Effector memory CD4-positive, alpha-beta T cell (primary cell): ENCODE measurements at places on chromosomes 13 and 19.
A peak's percentile ranks its signal among the peaks of the same experiment; 100 is the strongest.

- DNase-seq = no peak
Measured at GRCh38 chr13:114059428-114059827, 73.0 kb downstream of the RASA3 start.

DNA sequence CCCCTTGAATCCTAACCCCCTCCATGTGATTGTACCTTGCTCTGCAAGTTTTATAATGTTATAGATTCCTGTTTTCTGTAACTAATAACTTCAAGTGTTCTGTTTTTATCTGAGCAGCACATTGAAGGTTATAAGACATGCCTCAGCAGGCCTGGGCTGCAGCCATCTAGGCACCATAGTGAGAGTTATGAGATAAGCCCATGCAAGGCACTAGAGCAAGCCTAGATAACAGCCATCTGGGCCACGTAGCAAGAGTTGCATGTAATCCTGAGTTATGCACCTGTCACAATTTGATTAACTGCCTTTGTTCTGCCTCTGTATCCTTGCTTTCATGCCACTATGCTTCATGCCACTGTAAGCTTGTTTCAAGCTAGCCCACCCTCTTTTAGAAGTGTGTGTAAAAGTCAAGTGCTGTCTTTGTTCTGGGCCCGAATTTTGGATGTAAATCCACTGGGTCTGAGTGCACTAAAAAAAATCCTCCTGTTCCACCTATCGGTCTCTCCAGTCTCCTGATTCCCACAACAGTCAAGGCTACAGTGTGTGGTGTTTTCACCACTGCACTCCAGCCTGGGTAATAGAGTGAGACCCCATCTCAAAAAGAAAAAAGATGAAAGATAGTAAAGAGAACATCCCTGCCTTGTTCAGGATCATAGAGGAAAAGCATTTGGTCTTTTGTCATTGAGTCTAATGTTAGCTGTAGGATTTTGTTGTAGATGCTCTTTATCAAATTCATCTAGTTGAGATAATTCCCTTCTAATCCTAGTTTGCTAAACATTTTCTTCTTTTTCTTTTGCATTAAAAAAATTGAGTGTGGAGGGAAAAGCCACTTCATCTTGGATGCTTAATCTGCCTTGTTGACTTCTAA, 16.0 kb upstream of the KBTBD6 start:
- DNase-seq = no peak

- DNase-seq = no peak
Measured at GRCh38 chr13:64770743-64771142, 2459.4 kb downstream of the PCDH9 start.

GRCh38 chr13:91565296-91565695, 166.9 kb downstream of the GPC5 start:
- DNase-seq = no peak

DNA sequence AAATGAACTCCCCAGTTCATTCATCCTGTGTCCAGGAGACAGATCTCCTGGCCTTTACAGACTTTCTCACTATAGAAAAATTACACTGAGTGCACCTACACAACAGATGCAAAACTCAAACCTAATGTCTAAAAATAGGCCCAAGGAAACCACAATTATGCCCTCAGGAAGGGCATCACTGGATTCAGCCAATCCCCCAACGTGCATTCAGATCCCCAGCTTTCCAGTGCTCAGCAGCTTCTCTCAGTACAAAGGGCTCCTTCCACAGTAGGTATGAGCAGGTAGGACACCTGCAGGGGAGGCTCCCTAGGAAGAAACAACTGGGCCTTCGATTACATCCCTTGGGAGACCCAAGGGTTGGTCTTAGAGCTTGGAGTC, 2.1 kb downstream of the ZNF709 start:
- no peak for DNase-seq

GRCh38 chr19:49512970-49513745, 697 bp downstream of the FCGRT start:
- DNase-seq = no peak

DNA sequence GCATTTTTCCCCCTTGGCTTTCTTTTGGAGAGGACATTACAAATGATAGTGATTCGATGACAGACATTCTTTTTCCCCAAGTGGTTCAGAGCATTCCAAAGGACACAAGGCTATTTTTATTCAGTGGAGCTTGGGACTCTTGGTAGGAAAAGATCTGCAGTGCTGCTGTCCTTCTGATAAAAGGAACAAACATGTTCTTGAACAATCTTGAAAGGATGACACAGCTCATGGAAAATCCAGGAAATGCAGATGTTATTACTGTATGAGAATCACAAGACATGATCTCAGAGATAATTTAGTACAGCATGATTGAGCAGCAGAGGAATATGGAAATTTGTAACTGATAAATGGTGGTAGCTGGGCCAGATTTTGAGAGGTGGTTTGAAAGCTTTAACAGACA, 96.2 kb upstream of the RFC3 start:
- DNase-seq = no peak

DNA sequence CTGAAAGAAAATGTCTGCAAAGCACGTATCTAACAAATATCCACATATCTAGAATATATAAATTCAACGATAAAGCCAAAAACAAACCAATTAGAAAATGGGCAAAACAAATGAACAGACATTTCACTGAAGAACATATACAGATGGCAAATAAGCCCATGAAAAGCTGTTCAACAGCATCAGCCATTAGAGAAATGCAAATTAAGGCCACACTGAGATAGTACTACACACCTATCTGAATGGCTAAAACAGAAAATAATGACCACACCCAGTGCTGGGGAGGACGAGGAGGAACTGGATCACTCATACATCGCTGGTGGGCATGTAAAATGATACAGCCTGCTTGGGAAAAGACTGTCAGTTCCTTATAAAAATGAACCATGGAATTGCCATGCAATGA, 32.0 kb downstream of the PDCD5 start:
- no peak for DNase-seq

GRCh38 chr13:108597943-108598342, 31.5 kb upstream of the MYO16 start:
- DNase-seq = no peak

DNA sequence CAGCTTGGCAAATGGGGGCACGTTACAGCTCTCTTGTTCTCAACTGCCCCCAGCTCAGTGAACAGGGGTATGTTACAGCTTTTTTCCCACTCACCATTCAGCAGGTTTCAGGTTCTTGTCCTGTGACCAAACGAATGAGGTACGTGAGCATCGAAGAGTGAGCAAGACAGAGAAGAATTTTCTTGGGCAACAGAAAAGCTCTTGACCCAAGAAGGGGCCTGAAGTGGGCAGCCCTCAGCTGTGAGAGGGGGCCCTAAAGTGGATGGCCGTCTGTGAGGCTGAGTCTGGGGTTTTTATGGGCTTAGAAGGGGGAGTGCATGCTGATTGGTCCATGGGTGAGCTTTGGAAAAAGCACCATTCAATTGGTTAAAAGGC, 21.4 kb downstream of the CCDC70 start:
- DNase-seq = no peak

DNA sequence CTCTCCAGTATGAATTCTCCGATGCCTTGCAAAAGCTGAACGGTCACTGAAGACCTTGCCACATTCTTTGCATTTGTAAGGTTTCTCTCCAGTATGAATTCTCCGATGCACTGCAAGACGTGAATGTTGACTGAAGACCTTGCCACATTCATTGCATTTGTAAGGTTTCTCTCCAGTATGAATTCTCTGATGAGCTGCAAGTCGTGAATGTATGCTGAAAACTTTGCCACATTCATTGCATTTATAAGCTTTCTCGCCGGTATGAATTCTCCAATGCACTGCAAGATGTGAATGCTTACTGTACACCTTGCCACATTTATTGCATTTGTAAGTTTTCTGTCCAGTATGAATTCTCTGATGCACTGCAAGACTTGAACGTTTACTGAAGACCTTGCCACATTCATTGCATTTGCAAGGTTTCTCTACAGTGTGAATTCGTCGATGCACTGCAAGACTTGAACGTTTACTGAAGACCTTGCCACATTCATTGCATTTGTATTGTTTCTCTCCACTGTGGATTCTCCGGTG, 20.0 kb upstream of the ZNF841 start:
- no peak for DNase-seq

- DNase-seq = no peak
Measured at GRCh38 chr13:45447050-45447661, 17.6 kb upstream of the COG3 start.

DNA sequence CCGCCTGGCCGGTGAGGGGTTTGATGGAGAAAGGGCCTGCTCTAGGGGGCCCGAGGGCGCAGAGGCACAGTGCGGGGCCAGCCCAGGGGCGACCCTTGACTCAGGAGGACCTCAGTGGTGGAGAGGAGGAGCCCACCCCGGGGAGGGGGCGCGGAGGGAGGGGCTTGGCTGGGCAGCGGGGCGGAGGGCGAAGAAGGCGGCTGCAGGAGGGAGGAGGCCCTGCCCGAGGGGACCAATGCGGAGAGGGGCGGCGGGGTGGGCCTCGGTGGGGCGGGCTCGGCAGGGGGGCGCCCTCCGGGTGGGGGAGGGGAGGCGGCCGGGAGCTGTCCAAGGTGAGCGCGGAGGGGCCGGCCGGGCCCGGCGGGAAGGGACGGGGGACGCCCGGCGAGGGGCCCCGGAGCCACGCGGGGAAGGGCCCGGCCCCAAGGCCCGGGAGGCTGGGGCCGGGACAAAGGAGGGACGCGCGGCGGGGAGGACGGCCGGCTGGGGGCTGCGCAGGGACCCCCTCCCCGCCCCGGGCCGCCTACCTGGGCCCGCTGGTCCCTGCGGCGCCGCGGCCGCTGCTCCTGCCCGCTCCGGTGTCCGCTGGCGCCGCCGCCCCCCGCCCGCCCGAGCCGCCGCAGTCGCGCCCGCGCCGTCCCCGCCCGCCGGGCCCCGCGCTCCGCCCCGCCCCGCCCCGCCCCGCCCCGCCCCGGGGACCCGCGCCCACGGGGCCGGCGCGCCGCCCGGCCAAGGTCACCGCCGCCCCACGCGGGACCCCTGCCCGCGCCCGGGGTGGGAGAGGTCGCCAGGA, at the start of gene DIRAS1:
DIRAS1 (minus strand) TSS at position 596 of the 793 bp plus-strand sequence. CDS start 3,566 bp downstream, outside the sequence.
- DNase-seq = no peak

- DNase-seq = no peak
Measured at GRCh38 chr19:13613447-13613846, 107.2 kb upstream of the CACNA1A start.

DNA sequence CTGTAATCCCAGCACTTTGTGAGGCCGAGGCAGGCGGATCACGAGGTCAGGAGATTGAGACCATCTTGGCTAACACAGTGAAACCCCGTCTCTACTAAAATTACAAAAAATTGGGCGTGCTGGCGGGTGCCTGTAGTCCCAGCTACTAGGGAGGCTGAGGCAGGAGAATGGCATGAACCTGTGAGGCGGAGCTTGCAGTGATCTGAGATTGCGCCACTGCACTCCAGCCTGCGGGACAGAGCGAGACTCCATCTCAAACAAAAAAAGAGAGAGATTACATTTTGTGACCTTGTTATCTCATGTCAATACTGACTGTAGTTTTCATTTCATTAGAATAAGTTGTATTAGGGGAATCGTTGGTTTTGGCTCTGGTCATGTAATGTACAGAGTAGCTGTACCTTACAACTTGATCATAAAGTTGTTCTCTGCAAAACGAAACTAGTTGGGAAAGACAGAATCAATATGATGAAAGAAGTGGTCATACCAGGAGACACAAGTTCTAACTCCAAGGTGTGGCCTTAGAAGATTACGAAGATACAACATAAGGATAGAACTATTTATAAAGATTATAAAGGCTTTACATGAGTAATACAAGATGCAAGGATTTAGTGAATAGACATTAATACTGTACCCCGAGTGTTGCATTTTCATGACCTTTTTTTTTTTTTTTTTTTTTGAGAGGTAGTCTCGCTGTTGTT, 15.3 kb downstream of the TMEM38A start:
- no peak for DNase-seq

GRCh38 chr13:19860884-19861655, 2.4 kb downstream of the ZMYM5 start:
- DNase-seq = no peak

DNA sequence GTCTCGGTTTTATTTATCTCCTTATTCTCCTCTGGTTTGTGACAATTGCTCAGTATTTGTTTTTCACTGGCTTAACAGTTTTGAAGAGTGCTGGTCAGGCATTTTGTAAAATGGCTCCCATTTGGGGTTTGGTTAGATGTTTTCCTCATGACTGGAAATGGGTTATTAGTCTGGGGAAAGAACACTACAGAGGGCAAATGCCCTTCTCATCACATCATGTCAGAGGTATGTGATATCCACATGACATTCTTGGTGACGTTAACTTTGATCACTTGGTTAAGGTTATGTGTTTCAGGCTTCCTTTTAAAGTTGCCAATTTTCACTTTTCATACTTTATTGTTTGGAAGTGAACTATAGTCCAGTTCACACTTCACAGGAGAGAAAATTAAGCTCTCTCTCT, 74.8 kb upstream of the KLHL1 start:
- no peak for DNase-seq

DNA sequence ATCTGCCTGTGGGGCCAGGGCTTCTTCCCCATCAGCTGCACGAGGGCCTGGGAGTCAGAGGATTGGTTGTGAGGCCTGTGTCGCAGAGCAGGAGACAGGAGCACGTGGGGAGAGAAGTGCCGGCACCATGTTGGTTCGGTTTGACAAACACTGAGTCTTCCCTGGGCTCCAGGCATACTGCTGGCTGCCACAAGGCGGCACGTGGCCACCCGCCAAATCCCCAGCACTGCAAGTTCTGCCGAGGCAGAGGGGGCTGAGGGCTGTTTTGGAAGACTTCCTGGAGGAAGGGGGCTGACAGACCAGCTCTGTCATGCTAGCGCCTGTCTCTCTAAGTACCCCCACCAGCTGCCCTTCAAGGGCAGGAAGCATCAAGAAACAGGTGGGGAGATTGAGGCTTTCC, 9.5 kb downstream of the SHANK1 start:
- no peak for DNase-seq

GRCh38 chr19:1235625-1236538, 1.9 kb downstream of the CBARP start:
- no peak for DNase-seq

DNA sequence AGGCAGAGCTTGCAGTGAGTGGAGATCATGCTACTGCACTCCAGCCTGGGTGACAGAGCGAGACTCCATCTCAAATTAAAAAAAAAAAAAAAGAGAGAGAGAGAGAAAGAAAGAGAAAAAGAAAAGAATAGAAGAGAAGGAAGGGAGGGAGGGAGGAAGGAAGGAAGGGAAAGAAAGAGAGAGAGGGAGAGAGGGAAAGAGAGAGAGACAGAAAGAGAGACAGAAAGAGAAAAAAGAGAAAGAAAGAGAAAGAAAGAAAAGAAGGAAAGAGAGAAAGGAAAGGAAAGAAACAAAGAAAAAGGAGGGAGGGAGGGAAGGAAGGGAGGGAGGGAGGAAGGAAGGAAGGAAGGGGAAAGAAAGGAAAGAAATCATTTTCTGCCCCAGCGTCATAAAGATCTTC, 7.0 kb upstream of the UNC13A start:
- no peak for DNase-seq

DNA sequence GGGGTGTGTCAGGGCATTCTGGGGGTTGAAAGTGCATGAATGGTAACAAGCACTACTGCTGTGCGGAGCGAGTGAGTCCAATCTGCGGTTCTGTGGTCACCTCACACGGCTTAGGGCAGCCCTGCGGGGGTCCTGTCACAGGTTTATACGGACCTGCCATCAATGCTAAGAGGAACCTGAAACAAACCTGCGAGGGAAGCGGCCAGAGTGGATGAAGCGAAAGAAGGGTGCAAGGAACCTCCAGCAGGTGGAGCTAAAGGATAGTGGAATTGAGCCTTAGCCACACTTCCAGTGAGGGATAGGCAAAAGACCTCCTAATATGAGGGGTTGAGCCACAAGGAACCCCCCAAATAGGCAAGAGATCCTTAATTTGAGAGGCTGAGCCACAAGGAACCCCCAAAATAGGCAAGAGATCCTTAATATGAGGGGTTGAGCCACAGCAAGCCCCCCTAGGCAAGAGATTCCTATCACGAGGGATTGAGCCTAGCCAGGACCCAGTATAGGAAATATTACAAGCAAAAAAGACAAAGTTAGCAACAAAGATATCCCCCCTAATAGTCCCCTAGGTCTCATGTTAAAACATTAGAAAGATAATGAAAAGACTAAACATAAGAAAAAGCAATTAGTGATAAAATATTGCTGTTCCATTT, 6.3 kb upstream of the ZNF69 start:
- DNase-seq = peak; percentile 17
